ENCODE measurements at places on chromosomes 16 and 17. TPM values are rescaled to one million over a fixed set of nuclear protein-coding genes. Genes with fewer than 3 reads are reported as not detected.

AKTIP gene
- 20.0 TPM for total RNA-seq

MT3 gene
- 0.79 TPM for total RNA-seq

TNK1 gene
- 1.7 TPM for total RNA-seq

NRN1L gene
- not detected for total RNA-seq

TAC4 gene
- not detected for total RNA-seq

LCMT1 gene
- 37.5 TPM for total RNA-seq

CCL7 gene
- total RNA-seq = 0.21 TPM

BOLA2B gene
- 209 TPM for total RNA-seq

Data from A549 treated with Hydrocortisone at 1 μM for 4 hours (cell line).